ENCODE measurements at places on chromosomes 1 and 21.

DNA sequence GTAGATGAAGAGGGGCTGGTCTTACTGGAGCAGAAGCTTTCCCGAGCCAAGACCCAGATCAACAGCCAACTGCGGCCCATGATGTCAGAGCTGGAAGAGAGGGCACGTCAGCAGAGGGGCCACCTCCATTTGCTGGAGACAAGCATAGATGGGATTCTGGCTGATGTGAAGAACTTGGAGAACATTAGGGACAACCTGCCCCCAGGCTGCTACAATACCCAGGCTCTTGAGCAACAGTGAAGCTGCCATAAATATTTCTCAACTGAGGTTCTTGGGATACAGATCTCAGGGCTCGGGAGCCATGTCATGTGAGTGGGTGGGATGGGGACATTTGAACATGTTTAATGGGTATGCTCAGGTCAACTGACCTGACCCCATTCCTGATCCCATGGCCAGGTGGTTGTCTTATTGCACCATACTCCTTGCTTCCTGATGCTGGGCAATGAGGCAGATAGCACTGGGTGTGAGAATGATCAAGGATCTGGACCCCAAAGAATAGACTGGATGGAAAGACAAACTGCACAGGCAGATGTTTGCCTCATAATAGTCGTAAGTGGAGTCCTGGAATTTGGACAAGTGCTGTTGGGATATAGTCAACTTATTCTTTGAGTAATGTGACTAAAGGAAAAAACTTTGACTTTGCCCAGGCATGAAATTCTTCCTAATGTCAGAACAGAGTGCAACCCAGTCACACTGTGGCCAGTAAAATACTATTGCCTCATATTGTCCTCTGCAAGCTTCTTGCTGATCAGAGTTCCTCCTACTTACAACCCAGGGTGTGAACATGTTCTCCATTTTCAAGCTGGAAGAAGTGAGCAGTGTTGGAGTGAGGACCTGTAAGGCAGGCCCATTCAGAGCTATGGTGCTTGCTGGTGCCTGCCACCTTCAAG is 57.3 kb downstream of the LAMC2 start:
- no peak for DNase-seq

DNA sequence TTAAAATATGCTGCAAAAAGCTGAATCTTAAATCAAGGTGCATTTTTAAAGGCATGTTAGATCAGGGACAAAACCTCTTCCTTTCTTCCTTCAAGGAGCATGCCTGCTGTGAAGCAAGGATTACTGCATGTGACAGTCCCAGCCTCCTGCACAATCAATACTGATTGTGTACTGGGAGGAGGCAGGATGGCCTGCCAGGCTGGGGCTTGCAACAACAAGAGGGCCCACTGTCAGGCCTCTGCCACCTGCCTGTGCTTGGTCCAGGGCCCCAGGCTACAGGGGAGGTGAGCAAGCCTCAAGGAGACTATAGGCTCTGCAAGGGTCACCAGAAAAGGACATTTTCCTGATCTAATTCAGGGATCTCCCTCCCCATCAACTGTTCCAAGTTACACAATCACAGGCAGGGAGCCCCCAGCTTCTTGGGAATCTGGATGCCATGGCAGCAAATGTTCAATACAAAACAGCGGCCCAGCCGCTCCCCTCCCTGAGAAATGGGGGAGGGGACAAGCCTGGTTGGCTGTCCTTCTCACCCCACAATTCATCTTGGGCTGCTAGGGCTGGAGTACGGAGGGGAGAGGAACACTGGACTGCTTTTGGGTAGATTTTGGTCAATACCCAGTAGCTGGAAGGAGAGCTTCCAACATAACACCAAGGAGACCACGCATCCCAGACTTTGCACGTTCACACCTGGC is 76.7 kb downstream of the SSBP3 start:
- DNase-seq: peak; percentile 38

- no peak for DNase-seq
These were observed 163.0 kb upstream of the DAB1 start for GRCh38 chr1:57586842-57587241.

- DNase-seq: no peak
These were observed 10.1 kb downstream of the EXTL1 start for GRCh38 chr1:26031611-26032220.

DNA sequence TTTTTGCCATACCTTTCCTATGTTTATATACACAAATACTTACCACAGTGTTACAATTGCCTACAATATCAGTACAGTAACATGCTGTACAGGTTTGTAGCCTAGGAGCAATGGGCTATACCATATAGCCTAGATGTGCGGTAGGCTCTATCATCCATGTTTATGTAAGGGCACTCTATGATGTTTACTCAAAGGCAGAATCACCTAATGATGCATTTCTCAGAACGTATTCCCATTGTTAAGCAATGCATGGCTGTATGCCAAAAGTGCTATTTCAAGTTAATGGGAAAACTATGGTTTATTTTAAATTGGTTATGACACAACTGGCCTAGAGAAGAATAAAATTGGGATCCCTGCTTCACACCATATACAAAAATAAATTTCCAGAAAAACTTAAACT is 36.9 kb upstream of the DISP1 start:
- no peak for DNase-seq

GRCh38 chr1:246329900-246330299 is 177.2 kb downstream of the SMYD3 start:
- DNase-seq: no peak

DNA sequence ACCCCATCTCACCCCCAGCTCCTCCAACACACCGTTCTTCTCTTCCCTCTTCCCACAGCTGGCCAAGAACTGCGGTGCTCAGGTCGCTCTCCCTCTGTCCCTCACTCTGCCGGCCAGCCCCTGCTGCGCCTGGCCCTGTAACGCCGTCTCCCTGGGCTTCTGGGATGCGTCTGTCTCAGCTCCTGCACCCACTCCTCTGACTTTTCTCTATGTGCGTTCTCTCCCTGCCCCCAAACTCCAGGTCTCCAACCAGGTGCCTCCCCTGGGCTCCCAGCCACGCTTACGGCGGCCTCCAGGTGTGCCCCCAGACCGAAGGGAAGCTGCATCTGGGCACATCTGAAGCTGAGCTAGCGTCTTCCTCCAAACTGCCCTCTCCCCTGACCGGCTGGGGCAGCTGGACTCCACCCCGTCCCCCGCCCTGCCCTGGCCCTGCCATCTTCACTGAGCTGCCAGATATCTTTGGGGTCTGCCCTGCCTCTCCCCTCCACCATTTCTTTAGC is 2.6 kb downstream of the KRTAP10-12 start:
- no peak for DNase-seq

GRCh38 chr21:46082713-46082962 is 15.3 kb upstream of the COL6A2 start:
- DNase-seq: no peak

DNA sequence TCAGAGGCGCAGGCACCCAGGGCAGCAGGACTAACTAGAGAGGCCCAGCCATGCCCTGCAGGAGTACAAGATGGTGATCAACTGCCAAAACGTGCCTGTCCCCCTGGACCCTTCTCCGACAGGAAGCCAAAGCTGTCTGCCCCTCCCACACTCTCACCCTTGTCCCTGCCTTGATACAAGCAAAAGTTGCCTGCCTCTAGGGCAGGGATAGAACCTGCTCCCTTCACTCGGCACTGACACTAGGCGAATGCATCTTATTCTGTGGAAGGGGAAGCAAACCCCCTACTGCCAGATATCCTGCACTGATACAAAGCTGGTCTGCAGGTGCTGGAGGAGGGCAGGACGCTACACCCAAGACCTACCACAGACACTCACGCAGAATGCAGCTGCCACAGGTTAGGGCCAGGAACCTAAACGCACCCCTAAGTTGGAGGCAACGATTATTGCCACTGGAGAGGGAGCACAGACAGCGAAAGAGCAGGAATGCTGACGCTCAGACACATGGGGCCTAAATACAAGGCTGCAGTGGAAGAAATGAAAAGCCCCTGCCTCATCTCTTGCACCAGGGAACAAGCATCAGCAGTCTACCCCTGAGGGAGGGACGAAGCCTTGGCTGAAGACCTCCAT is 3.7 kb downstream of the TARBP1 start:
- no peak for DNase-seq

DNA sequence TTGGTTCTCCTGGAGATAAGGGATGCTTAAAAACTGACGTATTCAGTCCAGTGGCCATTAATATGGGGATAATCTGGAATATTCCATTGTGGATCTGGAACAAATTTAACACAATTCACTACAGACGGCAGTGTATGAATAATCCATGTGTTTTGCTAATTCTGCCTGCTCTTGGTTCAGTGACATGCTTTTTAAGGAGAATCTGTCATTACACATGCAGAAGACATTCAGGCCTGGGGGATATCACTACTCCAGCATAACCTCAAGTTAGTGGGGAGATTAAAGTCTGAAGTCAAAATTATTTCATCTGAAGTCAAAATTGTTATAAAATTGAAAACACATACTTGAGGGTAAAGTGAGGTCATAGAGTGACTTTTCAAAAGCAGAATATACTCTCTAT is 789.3 kb downstream of the USP25 start:
- DNase-seq: no peak

GRCh38 chr1:222373216-222373615 is 174.7 kb downstream of the HHIPL2 start:
- no peak for DNase-seq

GRCh38 chr1:164784960-164785359 is 226.0 kb downstream of the PBX1 start:
- DNase-seq: no peak

GRCh38 chr1:15031251-15031933 is 122.2 kb upstream of the TMEM51 start:
- DNase-seq: no peak

DNA sequence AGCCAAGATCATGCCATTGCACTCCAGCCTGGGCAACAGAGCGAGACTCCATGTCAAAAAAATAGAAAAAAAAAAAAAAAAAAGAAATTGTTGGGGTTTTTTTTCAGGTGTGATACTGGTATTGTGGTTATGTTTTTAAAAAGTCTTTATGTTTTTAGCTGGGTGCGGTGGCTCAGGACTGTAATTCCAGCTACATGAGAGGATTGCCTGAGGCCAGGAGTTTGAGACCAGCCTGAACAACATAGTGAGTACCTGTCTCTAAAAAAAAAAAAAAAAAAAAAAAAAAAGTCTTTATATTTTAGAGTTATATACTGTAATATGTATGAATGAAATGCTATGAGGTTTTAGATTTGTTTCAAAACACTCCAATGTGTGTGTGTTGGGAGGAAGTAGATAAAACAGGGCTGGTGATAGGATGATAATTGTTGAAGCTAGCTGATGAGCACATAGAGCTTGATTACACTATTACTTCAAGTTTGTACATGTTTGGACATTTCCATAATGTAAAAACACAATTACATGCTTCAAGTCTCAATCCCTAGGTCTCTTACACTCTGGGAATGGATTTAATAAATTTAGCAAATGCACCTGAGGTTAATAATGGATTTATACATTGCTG is 30.2 kb upstream of the ATP5PO start:
- no peak for DNase-seq

DNA sequence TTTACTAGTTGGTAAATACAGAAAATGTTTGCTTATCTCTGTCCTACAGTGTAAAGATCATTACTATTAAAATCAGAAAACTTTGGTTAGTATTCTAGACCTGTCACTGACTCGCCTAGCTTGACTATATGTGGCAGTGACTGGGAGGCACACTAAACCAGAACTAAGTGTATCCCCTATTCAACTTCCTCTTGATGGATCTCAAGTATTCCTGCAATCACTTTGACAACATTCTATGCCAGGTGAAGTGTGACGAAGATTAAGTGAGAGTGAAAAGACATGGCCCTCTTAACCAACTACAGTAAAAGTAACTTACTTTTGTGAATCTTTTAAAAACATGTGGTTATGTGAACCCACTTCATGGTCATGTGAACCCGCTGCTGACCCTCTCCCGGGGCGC is 223.0 kb upstream of the ADAMTS5 start:
- no peak for DNase-seq

DNA sequence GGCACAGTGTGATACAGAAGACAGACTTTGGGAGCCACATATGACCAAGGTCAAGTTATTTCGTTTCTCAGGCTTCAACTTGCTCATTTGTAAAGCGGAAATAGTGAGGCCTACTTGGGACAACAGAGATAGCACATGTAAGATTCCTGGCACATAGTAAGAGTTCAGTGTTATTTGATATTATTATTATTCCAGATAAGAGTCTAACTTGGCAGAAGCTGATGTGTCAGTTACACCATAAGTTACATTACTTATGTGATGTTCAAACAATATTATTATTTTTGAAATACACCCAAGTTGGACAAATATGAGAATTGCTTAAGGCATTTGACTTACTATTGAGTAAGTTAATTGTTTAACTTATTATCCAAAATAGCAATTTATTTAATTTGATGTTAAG is 10.2 kb upstream of the CYP4X1 start:
- no peak for DNase-seq

DNA sequence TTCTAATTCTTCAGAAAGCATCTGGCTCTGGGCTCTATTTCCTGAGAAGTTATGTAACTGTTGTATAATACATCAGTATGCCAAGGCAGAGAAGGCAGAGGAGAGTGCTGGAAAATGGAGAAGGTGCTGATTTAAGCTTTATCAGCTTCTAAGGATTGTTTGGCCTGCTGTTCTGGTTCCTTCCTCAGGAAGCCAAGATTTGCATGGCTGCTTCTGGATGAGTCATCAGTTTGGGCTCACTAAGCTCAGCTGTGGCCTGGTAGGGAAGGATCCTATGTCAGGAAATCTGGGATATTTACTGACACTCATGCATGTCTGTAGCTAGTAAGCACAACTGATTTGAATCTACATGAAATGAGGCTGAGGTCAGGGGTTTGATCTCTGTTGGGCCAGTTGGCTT is 73.2 kb upstream of the ADGRL4 start:
- DNase-seq: no peak

DNA sequence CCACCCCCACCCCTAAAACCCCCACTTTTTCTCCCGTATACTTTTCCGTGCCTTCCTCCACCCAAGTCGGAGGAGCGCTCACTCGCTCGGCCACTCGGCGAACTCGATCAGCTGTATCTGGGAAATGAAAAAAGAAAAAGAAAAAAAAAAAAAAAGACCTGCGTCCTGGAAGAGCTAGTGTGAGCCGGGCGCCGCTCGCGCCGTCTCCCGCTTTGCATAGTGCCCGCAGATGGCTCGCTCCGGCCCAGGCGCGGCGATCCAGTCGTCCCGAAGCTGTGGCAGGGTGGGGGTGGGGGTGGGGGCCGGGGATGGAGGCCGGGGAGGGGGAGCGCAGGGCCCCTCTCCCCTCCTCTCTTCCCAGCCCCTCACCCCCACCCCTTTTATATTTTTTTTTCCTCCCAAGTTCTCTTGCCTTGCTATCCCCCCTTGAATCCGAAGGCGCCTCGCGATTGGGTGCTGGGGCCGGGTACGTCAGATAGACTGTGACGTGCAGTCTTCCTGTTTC is 299 bp upstream of the PROX1 start:
- DNase-seq: peak; percentile 39
